ENCODE measurements at places on chromosomes 7 and 10. TPM values are rescaled to one million over a fixed set of nuclear protein-coding genes. Genes with fewer than 3 reads are reported as not detected.

SPAM1 gene
- total RNA-seq = not detected

HMX3 gene
- total RNA-seq = not detected

IFIT1B gene
- total RNA-seq = not detected

STEAP1 gene
- total RNA-seq = not detected

CPXM2 gene
- not detected for total RNA-seq

ABCC2 gene
- total RNA-seq = 6.5 TPM

CRHR2 gene
- total RNA-seq = not detected

SLC25A13 gene
- 12.2 TPM for total RNA-seq

CNPY1 gene
- total RNA-seq = not detected

GNAI1 gene
- 0.78 TPM for total RNA-seq

HOXA13 gene
- not detected for total RNA-seq

All from CD4-positive, alpha-beta memory T cell (primary cell).